ENCODE measurements at places on chromosomes 7 and 10.

- DNase-seq, result peak; percentile 84
These were observed 2.0 kb downstream of the ZMIZ1 start for GRCh38 chr10:79070606-79071395.

DNA sequence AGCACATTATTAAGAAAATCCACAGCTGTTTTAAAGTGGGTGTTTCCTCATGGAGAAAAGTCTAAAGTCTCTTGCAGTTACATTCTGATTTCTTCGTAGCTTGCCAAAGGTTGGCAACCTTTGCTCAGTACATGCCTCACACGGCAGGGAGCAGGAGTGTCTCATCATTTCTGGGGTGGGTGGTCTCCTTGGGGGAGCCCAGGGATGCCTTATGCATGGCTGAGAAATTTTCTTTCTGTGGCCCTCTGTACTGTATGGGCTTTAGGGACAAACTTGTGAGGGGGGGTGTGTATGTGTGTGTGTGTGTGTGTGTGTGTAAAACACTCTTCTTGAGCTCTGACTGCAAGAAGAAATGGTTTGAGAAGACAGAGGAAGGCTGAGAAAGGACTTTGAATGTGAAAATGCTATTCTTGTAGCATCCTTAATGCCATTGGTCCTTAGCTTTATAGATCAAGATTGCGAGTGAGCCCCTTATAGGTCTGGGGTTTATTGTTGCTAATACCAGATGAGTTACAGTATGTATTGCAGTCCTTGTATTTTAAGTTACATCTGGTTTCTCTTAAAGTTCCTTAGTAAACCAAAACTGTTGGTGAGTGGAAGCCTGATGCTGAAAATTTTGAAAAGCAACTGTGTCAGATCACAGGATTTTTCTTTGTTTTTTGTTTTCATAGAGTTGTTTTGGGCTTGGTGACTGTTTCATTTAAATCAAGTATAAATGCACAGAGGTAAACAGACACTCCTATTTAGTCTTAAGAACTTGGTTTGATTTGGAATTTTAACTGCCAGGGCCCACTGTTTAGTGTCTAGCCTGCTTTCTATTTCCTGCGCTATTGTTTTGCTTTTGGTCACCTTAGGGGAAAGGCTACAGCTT is 242.0 kb downstream of the BICC1 start:
- DNase-seq, result no peak

GRCh38 chr10:128050936-128051335 is 75.3 kb downstream of the MKI67 start:
- no peak for DNase-seq

DNA sequence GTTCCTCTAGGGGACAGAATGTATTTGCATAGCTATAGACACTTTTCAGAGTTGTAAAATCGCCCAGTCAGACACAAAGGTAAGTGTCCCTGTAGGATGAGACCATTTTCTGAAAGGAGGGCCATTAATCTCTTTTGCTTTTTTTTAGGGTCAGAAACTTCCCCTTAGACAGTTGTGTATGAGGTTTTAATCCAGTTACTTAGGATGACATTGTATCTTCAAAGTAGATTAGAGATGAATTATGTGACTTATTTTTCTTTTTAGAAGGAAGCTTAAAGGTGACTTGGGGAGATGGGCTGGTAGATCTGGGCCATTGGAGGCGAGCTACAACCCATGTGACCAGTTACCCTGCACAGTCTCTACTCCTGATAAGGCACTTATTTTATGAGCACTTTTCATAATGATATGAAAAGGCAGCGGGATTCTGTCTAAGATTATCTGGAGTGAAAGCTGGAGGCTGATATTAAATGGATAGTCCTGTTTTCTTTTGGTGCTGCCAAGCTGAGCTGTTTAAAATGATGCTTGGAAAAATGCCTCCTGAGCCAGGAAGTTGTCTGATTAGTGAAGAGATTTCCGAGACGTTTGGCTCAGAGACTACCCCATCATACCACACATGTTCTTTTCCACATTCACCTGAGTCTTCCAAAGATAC is 264.3 kb downstream of the AUTS2 start:
- no peak for DNase-seq

DNA sequence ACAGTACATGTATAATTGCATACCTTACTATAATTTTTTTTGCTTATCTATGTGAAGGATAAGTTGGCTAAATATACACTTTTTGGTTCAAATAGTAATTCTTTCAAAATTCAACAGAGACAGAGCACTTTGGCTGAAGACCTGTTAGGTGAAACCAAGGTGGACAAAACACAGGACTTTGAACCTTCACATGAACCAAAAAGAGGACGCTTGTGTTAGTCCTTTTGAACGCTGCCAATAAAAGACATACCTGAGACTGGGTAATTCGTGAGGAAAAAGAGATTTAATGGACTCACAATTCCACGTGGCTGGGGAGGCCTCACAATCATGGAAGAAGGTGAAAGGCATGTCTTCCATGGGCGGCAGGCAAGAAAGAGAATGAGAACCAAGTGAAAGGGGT is 4.7 kb upstream of the AGMO start:
- DNase-seq, result no peak
